NCI-H2107 (cell line): ENCODE measurements at places on chromosomes 2 and 18.

DNA sequence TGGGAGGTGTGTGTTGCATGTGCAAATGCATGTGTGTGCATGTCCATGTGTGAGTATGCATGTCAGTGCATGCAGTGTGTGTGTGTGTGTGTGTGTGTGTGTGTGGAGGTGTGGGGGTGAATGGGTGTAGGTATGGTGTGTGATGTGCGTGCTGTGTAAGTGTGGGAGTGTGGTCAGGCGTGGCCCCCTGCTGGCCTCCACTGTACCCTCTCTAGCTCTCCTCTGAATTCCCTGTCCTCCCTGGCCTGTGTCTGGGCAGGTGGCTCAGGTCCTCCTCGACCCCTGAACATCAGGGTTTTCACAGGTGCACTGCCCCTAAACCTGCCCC, 230.2 kb downstream of the CELF4 start:
- DNase-seq: no peak

GRCh38 chr18:46715062-46715461, 41.8 kb downstream of the ST8SIA5 start:
- DNase-seq: no peak

GRCh38 chr2:176409671-176410070, 140.4 kb downstream of the MTX2 start:
- no peak for DNase-seq

DNA sequence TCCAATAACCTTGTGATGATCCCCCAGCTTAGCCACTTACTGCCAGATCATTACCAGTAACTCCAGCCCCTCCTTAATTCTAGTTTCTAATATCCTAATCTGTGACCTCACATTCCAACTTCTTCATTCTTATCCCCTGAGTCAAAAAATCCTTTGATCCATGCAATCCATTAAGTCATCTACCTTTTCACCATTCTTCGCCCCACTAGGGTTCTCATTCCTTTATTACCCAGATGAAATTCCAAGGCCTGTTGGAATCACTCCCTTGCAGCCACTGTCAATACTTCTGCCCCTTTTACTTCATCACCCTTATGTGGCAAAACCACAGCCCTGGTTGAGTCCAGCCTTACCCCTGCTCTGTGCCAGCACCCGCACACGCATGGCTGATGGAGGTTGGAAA, 20.3 kb upstream of the IL36G start:
- no peak for DNase-seq

DNA sequence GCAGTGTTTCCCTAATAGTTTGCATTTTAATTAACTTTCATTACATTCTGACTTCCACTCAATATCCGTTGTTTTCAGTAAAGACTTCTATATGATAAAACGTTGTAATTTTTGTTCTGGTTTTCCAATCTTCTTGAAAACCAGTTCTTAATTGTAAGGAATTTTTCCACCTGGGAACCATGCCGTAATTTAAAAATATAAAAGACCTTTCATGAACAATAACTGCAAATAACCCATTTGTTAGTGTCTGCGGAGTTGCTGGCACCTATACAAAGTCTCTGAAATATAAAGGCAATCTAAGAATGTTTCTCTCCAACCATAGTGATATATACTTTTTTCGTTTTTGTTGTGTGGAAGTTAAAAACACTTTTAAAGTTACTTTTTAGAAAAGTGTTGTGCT, 7.7 kb upstream of the SATB2 start:
- no peak for DNase-seq

DNA sequence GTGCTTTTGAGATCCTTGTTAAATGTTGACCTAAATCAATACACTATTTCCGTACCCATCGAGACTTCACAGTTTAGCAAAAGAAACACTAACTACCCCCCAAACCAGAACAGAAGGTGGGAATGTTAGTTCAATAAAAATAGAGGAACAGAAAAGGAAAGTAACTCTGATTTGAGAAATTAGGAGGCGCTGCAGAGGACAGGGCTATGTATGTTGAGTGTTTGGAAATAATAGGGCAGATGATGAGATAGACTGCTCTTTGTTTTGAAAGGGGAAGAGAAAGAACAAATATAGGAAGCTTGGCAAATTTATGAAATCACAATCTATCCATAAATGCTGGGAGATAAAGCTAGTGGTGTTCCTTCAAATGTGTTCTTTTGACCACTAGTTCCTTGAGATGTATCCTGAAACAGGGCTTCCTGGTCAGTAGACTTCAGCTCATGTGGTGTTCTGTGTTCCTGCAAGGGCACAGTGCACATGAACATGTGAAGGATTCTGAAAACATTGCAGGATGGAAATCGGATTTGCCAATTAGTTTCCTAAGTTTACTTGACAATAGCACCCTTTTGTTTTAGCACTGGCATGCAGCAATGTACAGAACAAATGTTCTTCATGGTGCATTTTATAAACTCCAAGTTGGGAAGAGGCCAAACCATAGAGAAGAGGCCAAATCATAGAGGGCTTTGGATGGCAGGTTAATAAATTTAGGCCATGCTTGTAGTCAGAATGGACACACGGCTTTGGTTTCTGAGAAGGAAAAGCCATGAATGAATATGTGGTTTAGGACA, 39.8 kb downstream of the RHBDD1 start:
- DNase-seq: no peak
